ENCODE measurements at places on chromosomes 6 and 20. TPM values are rescaled to one million over a fixed set of nuclear protein-coding genes. Genes with fewer than 3 reads are reported as not detected.

Gene ARG1
- total RNA-seq = 1.2 TPM

Gene CAPN11
- total RNA-seq = 0.25 TPM

Gene TFAP2A
- total RNA-seq = 0.25 TPM

Gene COX4I2
- not detected for total RNA-seq

Gene SLC52A3
- total RNA-seq = 0.49 TPM

Gene MEP1A
- under 0.01 TPM for total RNA-seq

Gene PHACTR3
- 31.0 TPM for total RNA-seq

Gene ZNF337
- 26.8 TPM for total RNA-seq

Gene CD93
- 11.3 TPM for total RNA-seq

Gene MAP3K5
- total RNA-seq = 12.0 TPM

Gene NKX2-2
- total RNA-seq = 0.98 TPM

Gene PRPH2
- total RNA-seq = 3.4 TPM

Gene NUDT3
- 131 TPM for total RNA-seq

Gene DZANK1
- total RNA-seq = 4.9 TPM

Gene ADISSP
- total RNA-seq = 19.9 TPM

Gene ID4
- 76.7 TPM for total RNA-seq

Gene DSN1
- total RNA-seq = 4.2 TPM

Gene SPDEF
- total RNA-seq = not detected

Gene GABRR1
- not detected for total RNA-seq

Gene IMPG1
- total RNA-seq = not detected

Gene PPP1R14C
- total RNA-seq = 48.7 TPM

Gene SCRT2
- total RNA-seq = 4.7 TPM

Gene OTOR
- total RNA-seq = under 0.01 TPM

Gene PBOV1
- not detected for total RNA-seq

Gene ECI2
- 18.9 TPM for total RNA-seq

Gene HSPA1L
- 3.7 TPM for total RNA-seq

Gene CTAGE9
- total RNA-seq = not detected

Gene TPD52L1
- 3.4 TPM for total RNA-seq

Gene CPNE5
- total RNA-seq = 12.3 TPM

Gene HLA-DRA
- total RNA-seq = 2.2 TPM

Gene CEP85L
- total RNA-seq = 24.3 TPM

Gene CLPSL2
- not detected for total RNA-seq

All from temporal lobe (tissue), 4 donors.